ENCODE measurements at places on chromosomes 16 and 17.

DNA sequence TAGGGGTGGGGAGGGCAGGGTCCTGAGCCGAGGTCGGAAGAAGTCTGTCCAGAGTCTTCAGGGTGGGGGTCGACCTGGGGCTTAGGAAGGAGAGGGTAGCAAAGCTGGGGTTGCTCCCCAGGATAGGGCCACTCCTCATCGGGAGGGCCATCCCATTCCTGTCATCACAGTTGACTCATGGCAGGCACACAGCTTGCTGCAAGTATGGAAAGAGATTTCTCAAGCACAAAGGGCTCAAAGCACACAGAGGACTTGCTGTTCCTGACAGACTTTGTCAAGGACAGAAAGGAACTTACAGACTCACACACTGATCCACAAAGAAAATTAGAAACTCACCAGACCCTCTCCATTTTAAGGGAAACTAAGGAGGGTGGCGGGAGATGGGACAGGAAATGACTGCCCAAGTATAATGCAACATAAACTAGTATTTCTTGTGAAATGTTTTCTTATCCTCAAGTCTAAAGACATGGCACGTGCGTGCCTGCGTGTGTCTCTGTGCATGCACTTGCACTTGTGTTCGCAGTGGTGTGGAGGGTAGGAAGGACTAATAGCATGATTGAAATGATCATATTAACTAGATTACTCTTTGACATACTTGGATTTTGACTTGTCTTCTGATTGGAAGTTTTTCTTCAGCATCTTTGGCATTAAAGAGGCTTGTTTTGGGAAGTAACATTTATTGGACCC is 2.4 kb downstream of the AOC2 start:
- DNase-seq = no peak

GRCh38 chr17:68843522-68843921 is 111.7 kb downstream of the ABCA8 start:
- no peak for DNase-seq

DNA sequence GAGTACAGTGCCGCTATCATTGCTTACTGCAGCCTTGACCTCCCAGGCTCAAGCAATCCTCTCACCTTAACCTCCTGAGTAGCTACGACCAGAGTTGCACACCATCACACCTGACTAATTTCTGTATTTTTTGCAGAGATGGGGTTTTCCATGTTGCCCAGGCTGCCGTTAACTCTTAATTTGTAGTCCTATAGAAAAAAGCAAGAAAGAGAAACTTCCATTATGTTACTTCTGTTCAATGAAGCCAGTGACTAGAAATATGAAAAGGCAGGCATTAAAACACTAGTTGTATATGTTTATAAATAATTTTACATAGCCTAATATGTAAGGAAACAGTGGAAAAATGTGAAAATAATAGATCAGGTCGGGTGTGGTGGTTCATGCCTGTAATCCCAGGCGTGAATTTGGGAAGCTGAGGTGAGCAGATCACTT is 9.7 kb downstream of the RAD51C start:
- DNase-seq = no peak

GRCh38 chr17:45756266-45756991 is 27.7 kb upstream of the CRHR1 start:
- DNase-seq = no peak
